ENCODE measurements at places on chromosomes 2 and 18.

DNA sequence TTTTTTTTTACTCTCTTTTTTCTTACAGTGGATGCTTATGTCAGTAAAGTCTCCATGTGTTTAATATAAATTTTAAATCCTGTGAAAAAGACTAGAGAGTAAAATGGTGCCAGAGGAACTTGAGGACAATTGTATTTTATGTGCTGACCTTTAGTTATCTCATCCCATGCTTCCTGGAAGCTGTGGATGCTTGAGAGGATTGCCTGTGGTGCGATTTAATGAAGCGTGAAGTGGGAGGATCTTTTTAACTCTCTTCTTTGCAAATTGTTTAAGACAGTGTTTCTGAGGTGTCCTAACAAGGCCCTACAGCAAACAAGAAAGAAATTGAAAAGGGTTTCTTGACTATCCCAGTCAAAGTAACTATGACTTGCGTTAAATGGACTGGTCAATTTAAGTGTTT, 84.2 kb downstream of the DTNA start:
- DNase-seq, result no peak

DNA sequence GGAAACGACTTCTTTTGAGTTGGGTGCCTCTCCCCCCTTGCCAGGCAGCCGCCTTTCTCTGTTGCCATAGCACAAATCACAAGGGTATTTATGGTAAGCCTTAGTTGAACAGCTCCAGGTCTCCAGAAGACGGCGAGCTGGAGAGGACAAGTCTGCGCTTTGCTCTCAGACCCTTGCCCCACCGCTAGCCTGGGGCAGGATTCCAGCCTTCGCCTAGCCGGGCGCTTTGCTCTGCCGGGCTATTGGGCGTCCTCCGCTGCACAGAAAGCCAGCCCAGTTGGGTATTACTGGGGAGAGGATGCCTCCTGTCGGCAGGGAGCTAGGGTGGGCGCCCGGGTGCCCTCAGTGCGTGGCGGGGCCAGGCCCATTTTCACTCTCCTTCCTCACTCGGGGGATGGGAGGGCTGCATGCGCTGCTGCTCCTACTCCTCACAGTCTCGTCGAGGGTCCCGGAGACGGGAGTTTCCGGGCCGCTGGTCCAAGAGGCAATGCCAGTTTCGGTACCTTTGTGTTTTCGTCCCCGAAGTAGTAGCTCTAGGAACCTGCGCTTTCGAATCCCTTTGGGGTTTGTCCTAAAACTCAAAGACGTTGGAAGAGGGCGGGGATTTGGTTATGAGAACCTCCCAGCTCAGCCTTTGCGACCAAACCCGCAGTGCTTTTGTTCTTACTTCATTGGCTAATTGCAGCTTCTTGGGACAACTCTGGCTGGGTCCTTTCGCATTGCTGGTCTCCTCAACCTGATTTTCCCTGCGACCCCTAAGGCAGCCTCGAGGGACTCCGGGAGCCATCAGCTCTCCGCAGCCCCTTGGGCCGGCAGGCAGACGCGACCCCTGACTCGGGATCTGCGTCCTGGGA, 3.6 kb upstream of the DLX2 start:
- no peak for DNase-seq

- no peak for DNase-seq
These were observed 27.3 kb downstream of the LAMA3 start for GRCh38 chr18:23716516-23716915.

GRCh38 chr2:96529376-96530143, 7.0 kb upstream of the ARID5A start:
- no peak for DNase-seq

DNA sequence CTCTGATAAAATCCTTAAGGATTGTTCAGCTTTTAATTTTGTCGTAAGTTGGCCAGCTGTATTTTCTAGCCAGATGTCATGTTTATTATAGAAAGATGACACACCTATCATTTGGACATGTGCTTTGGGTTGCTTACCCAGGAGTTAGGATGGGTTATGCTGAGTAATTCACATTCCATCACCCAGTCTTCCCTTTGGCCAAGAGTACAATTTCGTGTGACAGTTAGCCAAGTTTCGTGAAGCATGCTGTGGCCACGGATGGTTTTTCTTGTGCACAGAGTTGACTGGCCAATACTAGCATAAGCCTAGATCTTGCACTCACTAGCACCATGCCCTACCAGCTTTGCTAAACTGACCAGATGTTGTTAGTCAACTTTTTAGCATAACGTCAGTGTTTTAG, 5.8 kb downstream of the MAPRE3 start:
- DNase-seq, result no peak

- no peak for DNase-seq
These were observed 347.6 kb downstream of the CTNNA2 start for GRCh38 chr2:79860228-79861058.

DNA sequence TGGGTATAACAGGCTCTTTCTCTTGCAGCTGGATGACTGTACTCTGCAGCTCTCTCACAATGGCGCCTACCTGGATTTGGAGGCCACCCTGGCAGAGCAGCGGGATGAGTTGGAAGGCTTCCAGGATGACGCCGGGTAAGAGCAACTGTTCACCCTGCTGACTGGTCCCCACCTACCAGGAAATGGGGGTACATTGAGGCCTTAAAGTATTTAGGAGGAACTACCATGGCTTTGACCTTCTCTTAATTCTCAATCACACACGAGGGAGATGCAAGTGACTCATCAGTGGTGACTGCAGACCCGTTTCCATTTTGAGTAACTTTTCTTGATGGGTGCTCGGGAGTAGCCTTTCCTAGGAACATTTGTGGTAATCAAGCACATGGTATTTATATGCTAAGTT, 58.0 kb downstream of the FHOD3 start:
- DNase-seq, result no peak
